Anterior cingulate cortex (tissue), 58 donors: ENCODE measurements at places on chromosomes 5 and 9.

GRCh38 chr5:43874772-43875171 lies 271.8 kb downstream of the NNT start:
- DNase-seq, result no peak

DNA sequence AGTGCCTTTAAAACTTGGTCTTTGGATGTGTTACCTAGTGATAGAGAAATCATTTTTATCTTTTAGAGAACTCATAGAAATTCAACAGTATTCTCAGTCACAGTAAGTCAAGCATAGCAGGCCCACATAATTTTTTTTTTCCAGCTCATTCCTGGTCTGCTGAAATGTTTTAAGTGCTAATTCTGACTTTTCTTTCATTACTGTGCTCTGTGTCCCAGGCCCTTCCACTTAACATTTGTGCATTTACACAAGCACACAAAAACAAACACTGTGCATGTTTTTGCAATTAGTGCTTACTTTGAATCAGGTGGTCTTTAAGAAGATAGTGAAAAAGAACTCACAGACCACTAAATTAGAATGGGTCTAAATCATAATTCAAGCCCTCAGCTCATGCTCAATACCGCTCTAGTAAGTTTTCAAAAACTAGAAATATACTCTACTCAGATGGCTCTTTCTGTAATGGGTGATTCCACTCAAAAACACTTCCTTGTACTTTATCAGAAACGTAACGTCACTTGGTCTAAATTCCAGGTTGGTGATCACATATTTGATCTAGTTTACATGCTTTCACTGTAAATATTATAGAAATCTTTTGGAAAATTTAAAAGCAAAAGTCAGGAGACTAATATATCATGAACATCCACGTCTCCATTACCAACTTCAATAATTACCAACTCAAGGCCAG lies 107.8 kb downstream of the PCSK5 start:
- no peak for DNase-seq

GRCh38 chr5:62124266-62124665 lies 181.7 kb upstream of the KIF2A start:
- no peak for DNase-seq

- DNase-seq, result no peak
These were observed 869.4 kb upstream of the NUDT12 start for GRCh38 chr5:104431981-104432380.

- DNase-seq, result no peak
These were observed 41.1 kb upstream of the SELENOP start for GRCh38 chr5:42852826-42853225.

DNA sequence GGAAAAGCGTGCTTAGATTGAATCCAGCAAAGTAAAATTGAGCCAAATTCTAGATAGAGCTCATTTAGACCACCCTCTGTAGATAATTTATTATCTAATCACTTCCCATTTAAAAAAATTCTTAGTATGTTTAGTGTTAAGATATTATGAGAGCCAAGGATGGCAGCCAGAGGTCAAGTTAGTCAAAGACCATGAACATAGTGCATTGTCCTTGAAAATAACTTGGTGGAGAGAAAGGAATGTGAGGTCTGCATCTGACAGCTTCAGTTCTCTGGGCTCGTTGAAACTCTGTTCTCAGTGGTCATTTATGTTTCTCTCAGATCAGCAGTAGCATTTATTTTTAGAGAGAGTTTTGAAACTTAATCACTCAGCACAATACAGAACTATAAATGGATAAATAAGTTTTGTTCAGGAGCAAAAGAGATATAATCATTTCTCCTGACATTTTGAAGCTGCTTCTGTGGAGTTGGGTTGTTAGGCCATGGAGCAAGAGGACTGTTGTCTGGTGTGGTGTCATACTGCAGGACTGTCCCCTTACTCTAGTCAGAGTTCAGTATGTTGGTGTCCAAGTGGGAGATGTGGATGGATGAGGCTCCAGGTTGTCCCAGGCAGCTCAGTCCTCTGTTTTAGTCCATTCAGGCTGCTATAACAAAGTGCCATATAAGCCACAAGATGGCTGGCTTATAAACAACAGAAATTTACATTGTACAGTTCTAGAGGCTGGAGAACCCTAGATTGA lies 337.7 kb downstream of the FBXL7 start:
- no peak for DNase-seq

DNA sequence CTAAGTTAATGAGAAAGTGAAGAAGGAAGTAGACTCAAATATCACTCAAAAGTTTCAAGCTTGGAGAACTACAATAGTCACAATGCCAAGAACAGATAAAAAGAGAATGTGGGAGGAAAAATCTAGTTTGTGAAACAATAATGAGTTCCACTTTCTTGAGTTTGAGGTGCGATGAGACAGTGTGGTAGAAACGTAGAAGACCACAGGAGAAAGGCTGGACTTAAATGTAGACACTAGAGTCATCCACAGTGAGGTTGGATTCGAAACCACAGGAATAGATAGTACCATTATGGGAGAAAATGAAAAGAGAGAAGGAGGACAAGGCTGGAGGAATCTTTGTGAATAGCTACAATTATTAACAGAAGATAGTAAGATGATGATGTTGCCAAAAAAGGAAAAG lies 141.1 kb upstream of the LRRTM2 start:
- no peak for DNase-seq

DNA sequence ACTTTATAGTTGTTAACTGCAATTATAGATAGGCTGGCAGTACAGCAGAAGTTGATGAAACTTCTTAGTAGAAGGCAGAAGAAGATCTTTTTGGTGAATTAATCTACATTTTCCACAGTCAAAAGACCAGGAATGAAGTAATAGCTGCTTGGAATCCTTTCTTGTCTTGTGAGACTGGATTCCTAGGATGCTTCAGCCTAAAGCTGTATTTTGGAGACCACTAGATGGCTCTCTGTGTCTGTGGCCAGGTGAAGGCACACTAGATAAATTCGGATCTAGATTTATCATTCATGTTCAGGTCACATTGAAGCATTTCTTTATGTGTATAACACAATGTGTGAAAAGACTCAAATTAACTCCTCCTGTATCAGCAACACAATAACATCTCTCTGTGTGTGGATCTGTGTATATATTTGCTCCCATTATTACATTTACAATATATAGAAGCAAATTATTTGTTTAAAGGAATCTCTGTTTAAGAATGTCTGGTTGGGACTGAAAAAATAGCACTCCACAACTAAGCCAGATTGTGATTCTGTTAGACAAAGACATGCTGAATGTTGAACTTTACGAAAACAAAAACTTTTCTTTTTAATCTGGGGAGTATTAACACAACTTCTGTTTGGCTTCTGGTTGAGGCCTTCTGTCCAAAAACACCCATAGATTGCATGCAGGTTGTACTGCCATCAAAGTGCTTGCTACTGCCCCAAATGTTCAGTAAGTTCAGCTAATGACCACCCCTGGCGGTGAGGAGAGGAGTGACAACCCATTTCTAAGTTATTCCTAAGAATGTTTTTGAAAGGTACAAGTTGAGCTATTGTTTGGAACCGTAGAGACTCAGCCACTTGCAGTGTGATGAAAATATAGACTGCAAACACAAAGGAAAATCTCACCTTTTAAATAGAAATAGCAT lies 10.6 kb downstream of the GRIN3A start:
- no peak for DNase-seq

- no peak for DNase-seq
These were observed 30.7 kb downstream of the HRH2 start for GRCh38 chr5:175688352-175689146.

DNA sequence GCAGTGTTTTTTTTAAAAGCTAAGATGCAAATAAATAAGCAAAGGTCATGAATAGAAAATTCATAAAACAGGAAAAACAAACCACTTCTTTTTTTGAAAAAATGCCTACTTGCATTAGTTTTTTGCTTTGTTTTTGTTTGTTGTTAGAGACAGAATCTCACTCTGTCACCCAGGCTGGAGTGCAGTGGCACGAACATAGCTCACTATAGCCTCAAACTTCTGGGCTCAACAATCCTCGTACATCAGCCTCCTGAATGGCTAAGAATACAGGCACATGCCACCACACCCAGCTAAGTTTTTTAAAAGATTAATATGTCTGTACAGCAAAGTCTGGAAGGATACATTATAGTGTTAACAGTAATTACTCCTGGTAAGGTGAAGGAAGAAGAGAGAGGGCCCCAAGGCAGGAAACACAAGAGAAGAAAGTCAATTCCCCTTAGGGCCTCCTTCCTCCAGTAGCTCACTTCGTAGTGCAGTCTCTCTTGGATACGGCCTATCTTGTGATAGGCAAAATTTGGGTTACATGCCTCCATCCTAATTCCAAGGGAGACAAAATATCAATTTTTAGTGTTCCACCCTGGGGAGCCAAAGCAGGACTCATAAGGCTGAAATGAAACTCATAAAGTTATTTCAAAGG lies 15.3 kb downstream of the FAM169A start:
- no peak for DNase-seq

DNA sequence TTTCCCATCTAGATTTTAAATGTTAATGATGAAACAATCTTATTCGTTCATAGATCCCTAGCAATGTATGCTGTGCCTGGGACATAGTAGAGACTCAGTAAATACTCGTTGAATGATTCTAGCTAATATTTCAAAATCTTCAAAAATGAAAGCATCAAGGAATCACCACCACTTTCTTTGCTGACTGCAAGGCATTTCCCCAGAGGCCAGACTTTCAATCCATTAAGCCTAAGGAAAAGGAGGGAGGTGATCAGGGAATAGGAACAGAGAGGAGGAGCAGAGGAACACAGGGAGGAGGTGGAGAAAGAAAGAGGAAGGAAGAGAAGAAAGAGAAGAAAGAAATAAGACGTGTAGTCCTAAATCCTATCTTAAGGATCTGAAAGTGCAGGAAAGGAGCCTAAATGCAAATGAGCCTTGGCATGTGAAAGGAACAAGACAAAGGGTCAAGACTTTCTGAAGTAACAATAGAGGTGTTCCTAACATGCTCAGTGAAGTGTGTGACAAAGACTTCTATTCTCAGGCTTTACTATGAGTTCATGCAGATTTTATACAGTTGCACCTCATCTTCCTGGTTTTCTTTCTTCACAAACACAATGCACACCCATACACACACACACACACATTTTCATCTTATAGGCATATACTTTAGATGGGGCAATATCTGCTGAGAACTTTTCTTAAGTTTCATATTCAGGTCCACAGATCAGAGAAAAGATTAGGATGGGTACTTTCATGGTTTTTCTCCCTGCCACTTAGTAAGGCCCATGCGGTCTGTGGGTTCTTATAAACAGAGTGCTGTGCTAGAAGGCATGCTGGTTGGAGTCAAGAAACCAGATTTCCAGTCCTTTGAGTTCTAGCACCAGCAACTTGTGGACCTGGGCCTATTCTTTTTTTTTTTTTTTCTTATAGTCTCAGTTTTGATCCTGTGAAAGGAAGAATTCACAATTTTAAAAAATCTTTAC lies 512.2 kb upstream of the TNC start:
- DNase-seq, result no peak

DNA sequence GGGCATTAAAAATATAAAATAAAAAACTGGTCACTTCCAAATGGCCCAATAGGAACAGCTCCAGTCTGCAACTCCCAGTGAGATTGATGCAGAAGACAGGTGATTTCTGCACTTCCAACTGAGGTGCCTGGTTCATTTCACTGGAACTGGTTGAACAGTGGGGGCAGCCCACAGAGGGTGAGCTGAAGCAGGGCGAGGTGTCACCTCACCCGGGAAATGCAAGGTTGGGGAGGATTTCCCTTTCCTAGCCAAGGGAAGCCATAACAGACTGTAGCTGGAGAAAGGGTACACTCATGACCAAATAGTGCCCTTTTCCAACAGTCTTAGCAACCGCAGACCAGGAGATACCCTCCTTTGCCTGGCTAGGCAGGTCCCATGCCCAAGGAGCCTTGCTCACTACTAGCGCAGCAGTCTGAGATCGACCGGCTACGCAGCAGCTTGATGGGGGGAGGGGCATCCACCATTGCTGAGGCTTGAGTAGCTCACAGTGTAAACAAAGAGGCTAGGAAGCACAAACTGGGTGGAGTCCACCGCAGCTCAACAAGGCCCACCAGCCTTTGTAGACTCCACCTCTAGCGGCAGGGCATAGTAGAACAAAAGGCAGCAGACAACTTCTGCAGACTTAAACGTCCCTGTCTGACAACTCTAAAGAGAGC lies 12.7 kb downstream of the RLN1 start:
- no peak for DNase-seq

DNA sequence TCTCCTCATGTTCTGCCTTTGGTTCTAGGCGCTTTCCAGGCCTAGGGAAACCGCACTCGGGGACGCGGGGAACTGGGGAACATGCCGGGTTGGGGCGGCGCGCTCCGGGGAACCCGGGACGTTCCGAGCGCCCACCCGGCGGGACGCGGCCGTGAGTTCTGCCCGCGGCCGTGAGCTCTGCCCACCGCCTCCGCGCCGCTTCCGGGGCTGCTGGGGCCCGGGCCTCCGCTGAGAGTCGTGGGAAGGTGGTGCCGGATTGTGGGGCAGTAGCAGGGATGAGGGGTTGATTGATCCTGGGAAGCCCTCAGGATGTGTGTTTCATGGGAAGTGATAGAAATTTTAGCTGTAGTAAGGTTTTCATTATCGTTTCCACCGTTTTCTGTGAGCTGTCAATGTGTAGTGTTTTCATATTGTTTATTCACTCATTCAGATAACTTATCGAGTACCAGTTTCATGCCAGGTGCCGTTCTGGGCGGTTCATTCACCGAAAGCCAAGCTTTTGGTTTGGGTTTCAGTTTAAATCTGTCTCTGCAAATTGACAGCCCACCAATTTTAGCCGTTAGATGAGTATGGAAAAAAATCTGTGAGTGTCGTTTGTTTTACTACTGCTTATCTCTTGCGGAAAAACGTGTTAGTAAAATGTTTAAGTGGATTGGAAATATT lies 657 bp downstream of the MTRR start:
- no peak for DNase-seq

DNA sequence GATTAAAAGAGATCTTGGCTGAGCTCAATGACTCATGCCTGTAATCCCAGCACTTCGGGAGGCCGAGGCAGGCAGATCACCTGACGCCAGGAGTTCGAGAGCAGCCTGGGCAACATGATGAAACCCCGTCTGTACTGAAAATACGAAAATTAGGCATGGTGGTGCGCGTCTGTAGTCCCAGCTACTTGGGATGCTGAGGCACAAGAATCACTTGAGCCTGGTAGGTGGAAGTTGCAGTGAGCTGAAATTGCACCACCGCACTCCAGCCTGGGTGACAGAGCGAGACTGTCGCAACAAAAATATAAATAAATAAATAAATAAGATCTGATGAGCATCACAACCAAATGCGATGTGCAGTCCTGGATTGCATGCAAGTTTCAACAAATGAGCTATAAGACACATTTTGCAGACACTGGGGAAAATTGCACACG lies 8.7 kb upstream of the ENG start:
- DNase-seq, result no peak

DNA sequence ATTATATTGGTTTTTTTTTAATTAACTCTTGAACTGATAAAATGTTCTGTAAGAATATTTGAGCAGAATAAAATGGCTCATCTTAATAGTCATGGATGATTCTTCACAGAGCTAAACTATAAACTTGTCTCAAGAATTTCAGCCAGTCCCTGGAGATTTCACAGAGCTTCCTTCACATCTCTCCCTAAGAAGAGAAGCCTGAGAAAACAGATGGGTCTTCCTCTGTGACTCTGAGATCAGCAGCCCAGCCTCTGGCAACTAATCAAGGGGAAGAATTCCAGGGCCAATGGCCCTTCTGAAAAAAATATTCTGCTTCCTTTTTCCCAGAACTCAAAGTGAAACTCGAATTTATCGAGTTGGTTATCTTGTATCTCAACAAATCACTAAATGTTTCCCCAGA lies 122.2 kb upstream of the ITGA1 start:
- DNase-seq, result no peak

GRCh38 chr5:166979307-166979895 lies 1312.0 kb upstream of the WWC1 start:
- DNase-seq, result no peak

GRCh38 chr5:38403406-38403805 lies 145.0 kb downstream of the EGFLAM start:
- no peak for DNase-seq

- DNase-seq, result no peak
These were observed 74.2 kb downstream of the ANXA2R start for GRCh38 chr5:42965934-42966333.
